ENCODE measurements at places on chromosomes 7 and 10. TPM values are rescaled to one million over a fixed set of nuclear protein-coding genes. Genes with fewer than 3 reads are reported as not detected.

MCM7 gene
- total RNA-seq: 456 TPM

DNA sequence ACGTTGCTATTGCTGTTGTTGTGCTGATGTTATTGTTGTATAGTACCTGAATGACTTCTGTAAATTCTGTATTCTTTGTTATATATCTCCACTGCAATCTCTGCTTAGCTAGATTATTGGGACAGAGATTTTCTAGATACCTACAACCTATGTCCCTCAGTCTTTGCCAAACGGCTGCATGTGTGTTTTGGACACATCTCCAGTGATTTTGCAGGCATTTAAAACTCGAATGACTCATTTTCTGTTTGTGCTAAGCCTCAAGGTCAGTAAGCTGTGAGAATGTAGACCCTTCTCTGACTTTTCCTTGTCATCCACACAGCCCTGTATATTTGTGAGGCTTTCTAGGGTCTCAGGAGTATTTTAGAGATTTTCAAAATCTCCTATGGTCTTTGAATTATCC is 410.7 kb downstream of the POM121L12 start:
- no peaks in the 10 kb centered on the region for H3K4me1 ChIP-seq
- no peaks in the 10 kb centered on the region for H3K27me3 ChIP-seq
- H3K4me3 ChIP-seq: no peak overlapping the region
- H3K27ac ChIP-seq: no peak overlapping the region
- no peak for DNase-seq

GRCh38 chr10:99609186-99609585 is 11.1 kb downstream of the SLC25A28 start:
- peaks cover 13% of the 10 kb centered on the region for H3K36me3 ChIP-seq

- peak within 1 kb of the TSS; percentile 97 for H3K4me3 ChIP-seq
- peak; percentile 96 for DNase-seq
- H3K27me3 ChIP-seq: no peaks in the 10 kb centered on the region
- peaks cover 27% of the 10 kb centered on the region for H3K36me3 ChIP-seq
- peak within 1 kb of the TSS; percentile 95 for H3K27ac ChIP-seq
Measured at GRCh38 chr7:74254129-74254857, at the start of gene RFC2. TSS of gene RFC2 (minus strand) at chr7:74254399. CDS start at chr7:74254383, 16 bp downstream.

GRCh38 chr10:11104772-11105675 is 87.4 kb downstream of the CELF2 start:
- H3K4me3 ChIP-seq: peak overlapping the region; percentile 32
- peaks cover 14% of the 10 kb centered on the region for H3K4me1 ChIP-seq
- DNase-seq: peak; percentile 36
- peaks cover 9% of the 10 kb centered on the region for H3K27me3 ChIP-seq

DNA sequence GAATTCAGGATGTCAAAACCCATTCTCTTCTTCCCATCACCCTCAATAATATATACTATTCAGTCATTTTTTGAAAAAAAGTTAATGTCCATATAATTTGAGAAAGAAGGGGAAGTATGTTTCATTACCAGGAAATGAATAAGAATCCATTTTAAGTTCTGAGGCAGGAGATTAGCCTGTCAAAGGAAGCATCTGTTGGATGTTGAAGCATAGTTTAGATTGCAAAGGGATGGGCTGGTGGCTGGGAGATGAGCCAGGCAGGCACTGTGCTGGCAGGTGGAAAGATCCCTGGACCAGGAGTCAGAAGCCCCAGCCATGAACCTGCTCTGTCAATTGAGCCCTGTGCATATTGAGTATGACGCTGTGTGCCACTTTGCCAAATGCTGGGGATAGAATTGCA is 48.4 kb upstream of the CRTAC1 start:
- no peaks in the 10 kb centered on the region for H3K4me1 ChIP-seq
- DNase-seq: no peak
- peaks cover 6% of the 10 kb centered on the region for H3K27me3 ChIP-seq
